ENCODE measurements at places on chromosomes 7 and 10. TPM values are rescaled to one million over a fixed set of nuclear protein-coding genes. Genes with fewer than 3 reads are reported as not detected.

DNA sequence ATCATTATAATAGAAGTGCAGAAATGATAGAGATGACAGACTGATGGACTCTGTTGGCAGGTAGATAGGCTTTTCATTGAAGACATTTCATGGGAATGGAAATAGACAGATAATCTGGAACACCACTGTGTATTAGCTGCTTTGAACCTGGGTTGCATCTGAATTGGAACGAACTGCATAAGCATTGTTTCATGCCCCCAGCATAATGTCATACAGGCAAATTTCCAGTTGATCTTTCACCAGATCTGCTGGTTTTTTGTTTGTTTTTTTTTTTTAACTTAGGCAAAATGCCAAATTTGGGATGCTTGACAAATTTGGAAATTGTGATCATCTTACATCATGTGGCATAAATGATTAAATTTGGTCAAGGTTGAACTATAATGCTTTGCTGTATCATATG lies 172.1 kb upstream of the AOAH start:
- no peak for DNase-seq

GRCh38 chr10:34507217-34507616 lies 307.9 kb downstream of the PARD3 start:
- no peak for DNase-seq

DNA sequence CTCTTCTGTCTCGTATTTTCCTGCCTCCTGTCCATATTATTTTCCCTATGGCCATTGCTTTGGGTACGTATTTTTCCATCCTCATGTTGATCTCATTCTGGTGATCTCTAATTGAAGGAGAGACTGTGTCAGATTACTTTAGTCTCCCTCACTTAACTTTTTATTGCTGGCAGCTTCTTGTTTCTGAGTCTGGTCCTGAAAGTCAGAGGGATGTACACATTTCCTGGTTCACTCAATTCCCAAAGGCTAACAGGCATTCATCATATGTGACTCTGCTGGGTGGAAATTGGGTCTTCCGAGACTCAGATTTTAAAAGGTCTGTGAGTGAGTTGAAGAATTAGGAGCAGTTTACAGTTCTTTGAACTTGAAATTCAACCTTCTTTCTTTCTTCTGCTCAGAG lies 10.9 kb downstream of the UMAD1 start:
- no peak for DNase-seq

- no peak for DNase-seq
These were observed 44.0 kb upstream of the PDLIM1 start for GRCh38 chr10:95334805-95335144.

DNA sequence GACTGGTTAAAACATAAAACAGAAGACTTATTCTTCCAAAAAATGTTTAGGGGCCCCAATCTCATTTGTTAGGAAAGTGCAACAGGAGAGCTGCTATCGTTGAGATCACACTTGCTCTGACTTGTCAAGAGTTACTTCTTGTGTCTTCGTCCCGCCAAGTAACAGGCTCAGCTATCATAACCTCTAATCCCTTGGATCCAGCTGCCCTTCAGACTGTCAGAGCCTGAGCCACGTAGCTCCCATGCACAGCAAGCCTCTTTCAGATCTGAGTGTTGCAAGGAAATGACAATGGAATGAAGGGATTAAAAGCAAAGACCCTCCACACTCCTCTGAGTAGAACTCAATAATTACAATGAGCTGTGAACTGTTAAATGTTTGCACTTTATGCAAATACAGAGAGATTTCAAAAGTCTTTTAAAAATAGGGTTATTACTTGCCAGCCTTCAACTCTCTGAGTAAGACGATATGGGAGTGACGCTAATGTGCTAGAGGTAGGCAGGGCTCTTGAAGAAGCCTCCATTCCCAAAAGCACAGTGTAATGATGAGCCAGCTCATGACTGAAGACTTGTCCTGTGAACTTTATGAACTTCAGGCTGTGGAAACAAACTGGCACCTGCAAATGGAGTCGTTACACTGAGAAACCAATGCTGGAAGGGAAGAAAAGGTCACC lies 28.4 kb upstream of the CDK13 start:
- no peak for DNase-seq

DNA sequence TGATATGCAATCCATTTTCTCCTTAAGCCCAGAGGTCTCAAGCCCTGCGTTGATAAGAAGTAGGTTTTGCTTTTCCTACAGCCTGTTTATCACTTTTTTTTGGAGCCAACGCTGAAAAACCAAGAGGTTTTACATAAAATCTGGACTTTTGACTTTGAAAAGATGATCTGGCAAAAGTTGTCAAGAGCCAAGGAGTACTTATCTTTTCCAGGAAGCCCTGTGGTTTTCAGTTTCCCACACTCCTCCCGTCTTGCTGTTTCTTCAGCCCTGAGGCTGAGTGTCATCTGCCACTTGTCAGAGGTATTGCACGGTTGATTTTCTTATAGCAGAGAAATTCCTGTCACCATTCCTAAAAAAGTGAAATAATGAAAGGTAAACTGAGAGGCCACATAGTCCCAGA lies 108.7 kb downstream of the TYW1 start:
- no peak for DNase-seq

- no peak for DNase-seq
These were observed 19.0 kb downstream of the MINPP1 start for GRCh38 chr10:87523731-87524130.

- DNase-seq, result no peak
These were observed 633.8 kb upstream of the IGFBP3 start for GRCh38 chr7:46554688-46555422.

DNA sequence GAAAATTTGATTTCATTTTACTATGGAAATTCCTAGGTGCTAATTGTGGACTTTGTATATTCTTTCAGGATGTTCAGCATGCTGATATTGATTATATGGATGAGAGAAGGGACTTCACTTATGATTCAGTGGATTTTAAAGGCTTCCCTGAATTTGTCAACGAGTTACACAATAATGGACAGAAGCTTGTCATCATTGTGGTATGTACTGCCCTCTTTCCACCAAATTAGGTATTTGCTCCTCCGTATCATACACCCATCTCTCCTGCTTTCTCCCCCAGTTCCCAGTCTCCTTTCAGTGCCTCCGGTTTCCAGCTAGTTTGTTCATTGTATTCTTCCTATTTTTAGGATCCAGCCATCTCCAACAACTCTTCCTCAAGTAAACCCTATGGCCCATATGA lies 34.6 kb downstream of the MGAM start:
- no peak for DNase-seq

DNA sequence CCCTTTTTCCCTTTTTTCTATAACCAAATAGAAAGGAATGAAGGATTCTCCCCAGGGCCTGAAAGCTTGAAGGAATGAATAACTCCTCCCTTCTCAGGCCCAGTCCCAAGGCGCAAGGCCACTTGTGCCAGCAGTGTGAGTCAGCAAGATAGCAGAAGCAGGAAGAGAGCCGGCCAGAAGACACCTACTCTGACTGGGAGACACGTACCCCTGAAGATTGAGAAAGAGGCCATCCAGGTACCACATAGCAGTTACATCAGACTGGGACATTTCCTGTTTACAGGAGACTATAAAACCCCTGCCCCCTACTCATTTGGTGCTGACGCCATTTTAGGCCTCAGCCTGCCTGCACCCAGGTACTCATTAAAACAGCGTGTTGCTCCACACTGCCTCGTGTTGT lies 65.5 kb downstream of the LRRC17 start:
- no peak for DNase-seq

- DNase-seq, result no peak
These were observed 63.0 kb downstream of the RALA start for GRCh38 chr7:39686261-39686924.

- no peak for DNase-seq
These were observed 1.7 kb downstream of the SCRN1 start for GRCh38 chr7:29987811-29988317.

Gene CEP41
- polyA plus RNA-seq, result 27.2 TPM

Gene TMEM213
- 43.9 TPM for polyA plus RNA-seq

Gene GBF1
- polyA plus RNA-seq, result 42.3 TPM

Gene GALNT17
- polyA plus RNA-seq, result 3.4 TPM

Gene MMD2
- not detected for polyA plus RNA-seq

Gene CALHM1
- polyA plus RNA-seq, result 0.08 TPM

Gene SPDYE16
- 1.0 TPM for polyA plus RNA-seq

Measured in right renal cortex interstitium (tissue), 3 donors.